ENCODE measurements at places on chromosomes 2 and 18. TPM values are rescaled to one million over a fixed set of nuclear protein-coding genes. Genes with fewer than 3 reads are reported as not detected.

DNA sequence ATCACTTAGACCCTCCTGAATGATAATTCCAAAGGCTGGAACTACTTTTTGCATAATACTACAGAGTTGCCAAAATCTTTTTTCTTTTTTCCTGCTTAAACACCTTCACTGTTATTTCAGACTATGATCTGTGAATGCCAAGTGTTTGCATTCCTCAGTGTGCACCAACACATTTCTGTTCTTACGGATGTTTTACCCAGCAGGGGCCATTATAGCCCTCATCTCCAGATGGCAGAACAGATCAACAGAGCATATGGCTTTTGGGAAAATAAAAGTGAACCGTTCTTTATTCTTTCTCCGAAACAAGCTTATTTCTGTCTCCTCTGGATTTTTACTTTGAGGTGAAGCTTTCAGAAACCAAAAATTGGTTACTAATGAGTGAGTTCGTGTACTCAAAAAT is 1226.6 kb upstream of the FAM98A start:
- DNase-seq = no peak

GRCh38 chr2:160308915-160309314 is 108.8 kb upstream of the ITGB6 start:
- no peak for DNase-seq

DNA sequence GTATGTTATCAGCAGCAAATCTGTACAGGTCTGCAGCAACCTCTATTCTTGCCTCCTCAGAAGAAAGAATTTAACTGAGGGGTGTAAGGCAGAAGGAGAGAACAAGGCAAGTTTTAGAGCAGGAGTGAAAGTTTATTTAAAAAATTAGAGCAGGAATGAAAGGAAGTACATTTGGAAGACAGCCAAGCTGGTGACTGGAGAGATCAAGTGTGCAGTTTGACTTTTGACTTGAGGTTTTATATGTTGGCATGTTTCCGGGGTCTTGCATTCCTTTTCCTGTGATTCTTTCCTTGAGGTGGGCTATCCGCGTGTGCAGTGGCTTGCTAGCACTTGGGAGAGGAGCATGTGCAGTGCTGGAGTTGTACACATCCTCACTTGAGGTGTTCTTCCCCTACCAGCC is 16.5 kb upstream of the CERS6 start:
- no peak for DNase-seq

- DNase-seq = no peak
Observed at GRCh38 chr2:179579800-179580199, 281.6 kb downstream of the ZNF385B start.

Gene GCG
- not detected for total RNA-seq

Gene NOSTRIN
- 16.3 TPM for total RNA-seq

Gene PLB1
- 15.4 TPM for total RNA-seq

DNA sequence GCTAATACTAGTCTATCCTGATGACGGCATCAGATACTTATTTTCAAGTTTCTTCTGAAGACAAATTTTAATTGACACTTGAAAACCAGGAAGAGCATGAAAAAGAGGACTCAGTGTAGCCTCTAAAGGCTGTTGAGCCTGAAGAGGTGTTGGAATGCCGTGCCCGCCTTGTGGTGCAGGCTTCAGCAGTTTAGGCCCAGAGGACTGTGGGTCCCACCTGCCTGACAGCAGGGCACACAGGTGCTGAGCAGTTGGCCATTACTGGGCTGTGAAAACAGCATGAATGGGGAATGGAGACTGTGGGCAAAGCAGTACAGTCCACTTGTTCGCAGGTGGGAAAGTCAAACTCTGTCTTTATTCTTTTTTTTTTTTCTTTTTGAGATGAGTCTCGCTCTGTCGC is 49.8 kb upstream of the THOC1 start:
- DNase-seq = no peak

Gene FZD7
- total RNA-seq = 11.0 TPM

Gene SERPINB5
- not detected for total RNA-seq

Gene EGR4
- total RNA-seq = not detected

Gene CD8B2
- total RNA-seq = not detected

- DNase-seq = no peak
Observed at GRCh38 chr2:189128970-189129369, 50.6 kb downstream of the COL5A2 start.

Gene SNTG2
- 14.0 TPM for total RNA-seq

- no peak for DNase-seq
Observed at GRCh38 chr2:36536776-36537175, 61.2 kb downstream of the FEZ2 start.

GRCh38 chr2:219081701-219082331 is 21.1 kb upstream of the IHH start:
- no peak for DNase-seq

GRCh38 chr2:138035608-138036217 is 71.4 kb downstream of the HNMT start:
- no peak for DNase-seq

Gene SERPINB2
- total RNA-seq = not detected

GRCh38 chr2:121529439-121530211 is 1.1 kb upstream of the RNU4ATAC start:
- no peak for DNase-seq

DNA sequence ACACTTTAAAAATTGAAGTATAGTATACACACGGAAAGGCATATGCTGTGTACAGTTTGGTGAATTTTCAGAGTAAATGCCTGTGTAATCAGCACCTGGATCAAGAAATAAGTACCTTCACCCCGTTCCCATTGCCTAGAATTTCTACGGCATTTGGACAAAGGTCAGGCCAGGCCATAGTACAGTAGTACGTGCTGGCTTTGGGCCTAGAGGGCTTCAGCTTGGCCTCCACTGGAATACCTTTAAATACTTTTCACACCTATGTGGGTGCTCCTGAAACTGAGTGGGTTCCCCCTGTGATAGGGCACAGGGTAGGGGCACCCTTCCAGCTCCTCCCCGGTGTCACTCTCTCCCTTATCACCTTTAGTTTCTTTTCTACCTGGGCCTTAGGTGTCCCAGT is 26.5 kb downstream of the TET3 start:
- no peak for DNase-seq

DNA sequence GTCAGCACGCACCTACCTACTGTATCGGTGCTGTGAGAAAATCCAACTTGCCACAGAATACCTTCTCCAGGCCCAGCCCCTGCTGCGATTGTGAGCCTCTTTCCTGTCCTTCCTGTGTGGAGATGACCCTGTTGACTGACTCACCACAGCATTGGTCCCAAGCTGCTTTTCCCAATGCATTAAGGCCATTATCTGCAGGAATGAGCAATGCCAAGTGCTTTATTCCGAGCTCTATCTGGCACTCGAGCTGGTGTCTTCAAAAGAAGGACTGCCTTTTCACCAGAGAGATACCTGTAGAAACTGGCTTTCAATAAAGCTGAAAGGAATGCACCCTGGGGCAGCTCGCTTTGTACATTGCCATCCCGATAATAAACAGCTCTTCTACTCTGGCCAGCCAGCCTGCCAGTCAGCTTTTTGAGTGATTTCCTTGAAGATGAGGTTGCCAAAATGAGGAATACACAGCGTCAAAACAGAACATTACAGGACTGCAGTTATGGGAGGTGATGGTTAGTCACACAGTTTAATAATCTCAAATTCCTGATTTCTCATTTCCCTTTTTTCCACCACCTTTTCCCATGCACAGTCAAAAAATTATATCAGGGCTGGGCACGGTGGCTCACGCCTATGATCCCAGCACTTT is 8.3 kb upstream of the RNF103 start:
- no peak for DNase-seq

Gene POTEI
- total RNA-seq = 0.46 TPM

- DNase-seq = no peak
Observed at GRCh38 chr2:218236829-218237228, 19.8 kb downstream of the ARPC2 start.

DNA sequence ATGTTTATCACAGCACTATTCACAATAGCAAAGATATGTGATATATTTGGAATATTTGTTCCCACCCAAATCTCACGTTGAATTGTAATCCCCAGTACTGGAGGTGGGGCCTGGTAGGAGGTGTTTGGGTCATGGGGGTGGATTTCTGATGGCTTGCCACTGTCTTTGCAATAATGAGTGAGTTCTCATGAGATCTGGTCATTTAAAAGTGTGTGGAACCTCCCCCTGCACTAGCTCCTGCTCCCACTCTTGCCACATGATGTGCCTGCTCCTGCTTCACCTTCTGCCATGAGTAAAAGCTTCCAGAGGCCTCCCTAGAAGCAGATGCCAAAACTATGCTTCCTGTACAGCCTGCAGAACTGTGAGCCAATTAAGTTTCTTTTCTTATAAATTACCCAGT is 72.2 kb upstream of the DYNC1I2 start:
- no peak for DNase-seq

- DNase-seq = no peak
Observed at GRCh38 chr2:102048465-102048864, 56.7 kb downstream of the IL1R2 start.

Gene SERPINB10
- 0.72 TPM for total RNA-seq

GRCh38 chr2:236863729-236864126 is 222.0 kb upstream of the COPS8 start:
- no peak for DNase-seq

DNA sequence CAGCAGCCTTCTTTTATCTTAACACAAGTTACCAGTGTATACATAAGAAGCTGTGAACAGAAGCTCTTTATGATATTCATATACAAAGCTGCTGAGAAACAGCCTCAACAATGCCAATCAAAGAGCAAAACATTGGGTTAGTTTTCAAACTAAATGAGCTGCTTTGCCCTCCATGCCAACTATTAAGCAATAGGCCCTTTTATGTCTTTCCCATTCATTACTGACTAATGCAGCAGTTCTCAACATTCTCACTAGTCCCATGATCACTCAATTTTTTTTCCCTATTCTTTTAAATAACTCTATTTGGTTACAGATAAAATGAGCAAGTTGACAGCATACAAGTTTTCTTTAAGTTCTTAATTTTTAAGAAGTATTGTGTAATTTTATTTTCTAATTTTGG is 57.9 kb upstream of the FRZB start:
- no peak for DNase-seq

DNA sequence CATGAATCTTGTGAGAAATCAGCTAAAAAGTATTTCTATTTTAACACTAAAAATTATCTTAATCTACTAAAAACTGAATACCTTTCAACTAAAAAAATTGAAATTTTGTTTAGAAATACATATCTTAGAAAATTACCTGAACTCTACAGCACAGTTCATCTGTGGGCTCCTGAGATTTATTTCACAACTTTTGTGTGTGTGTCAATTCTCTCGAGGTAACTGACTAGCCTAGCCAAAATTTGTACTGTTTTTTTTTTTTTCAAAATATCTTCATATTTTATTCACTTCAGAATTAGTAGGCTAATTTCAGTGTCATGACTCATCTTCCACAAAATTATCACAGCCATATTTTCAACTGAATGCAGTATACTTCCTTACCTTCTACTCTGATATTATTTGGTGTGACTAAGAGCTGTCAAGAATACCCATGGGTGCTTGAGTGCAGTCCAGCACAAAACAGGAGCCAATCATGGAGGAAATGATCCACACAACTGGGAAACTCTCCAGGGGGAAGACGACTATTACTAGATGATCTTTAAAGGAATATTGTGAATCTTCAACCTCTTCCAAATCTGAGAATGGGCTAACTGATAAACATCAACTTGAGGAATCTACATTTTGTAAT is 174.6 kb downstream of the ZNF385B start:
- no peak for DNase-seq

Gene SP100
- 147 TPM for total RNA-seq

- DNase-seq = no peak
Observed at GRCh38 chr2:109260886-109261700, 132.1 kb downstream of the SH3RF3 start.
